Endothelial cell of umbilical vein (primary cell): ENCODE measurements at places on chromosomes 4 and X. TPM values are rescaled to one million over a fixed set of nuclear protein-coding genes. Genes with fewer than 3 reads are reported as not detected.
A peak's percentile ranks its signal among the peaks of the same experiment; 100 is the strongest.

The SLC2A9 gene
- 1.5 and 1.6 TPM in 2 replicates for total RNA-seq

The PAGE4 gene
- total RNA-seq, result not detected in 2 replicates

The USP17L27 gene
- not detected in 2 replicates for total RNA-seq

The HADH gene
- 20.3 and 22.1 TPM in 2 replicates for total RNA-seq

The ARSJ gene
- 44.0 and 50.0 TPM in 2 replicates for total RNA-seq

The COX7B2 gene
- total RNA-seq, result not detected in 2 replicates

The NDST3 gene
- not detected in 2 replicates for total RNA-seq

The GEMIN8 gene
- 17.7 and 18.5 TPM in 2 replicates for total RNA-seq

The PRRG1 gene
- total RNA-seq, result 28.3 and 37.6 TPM in 2 replicates

The PLXNB3 gene
- 29.7 and 31.4 TPM in 2 replicates for total RNA-seq

The ELF4 gene
- 32.9 and 33.4 TPM in 2 replicates for total RNA-seq

DNA sequence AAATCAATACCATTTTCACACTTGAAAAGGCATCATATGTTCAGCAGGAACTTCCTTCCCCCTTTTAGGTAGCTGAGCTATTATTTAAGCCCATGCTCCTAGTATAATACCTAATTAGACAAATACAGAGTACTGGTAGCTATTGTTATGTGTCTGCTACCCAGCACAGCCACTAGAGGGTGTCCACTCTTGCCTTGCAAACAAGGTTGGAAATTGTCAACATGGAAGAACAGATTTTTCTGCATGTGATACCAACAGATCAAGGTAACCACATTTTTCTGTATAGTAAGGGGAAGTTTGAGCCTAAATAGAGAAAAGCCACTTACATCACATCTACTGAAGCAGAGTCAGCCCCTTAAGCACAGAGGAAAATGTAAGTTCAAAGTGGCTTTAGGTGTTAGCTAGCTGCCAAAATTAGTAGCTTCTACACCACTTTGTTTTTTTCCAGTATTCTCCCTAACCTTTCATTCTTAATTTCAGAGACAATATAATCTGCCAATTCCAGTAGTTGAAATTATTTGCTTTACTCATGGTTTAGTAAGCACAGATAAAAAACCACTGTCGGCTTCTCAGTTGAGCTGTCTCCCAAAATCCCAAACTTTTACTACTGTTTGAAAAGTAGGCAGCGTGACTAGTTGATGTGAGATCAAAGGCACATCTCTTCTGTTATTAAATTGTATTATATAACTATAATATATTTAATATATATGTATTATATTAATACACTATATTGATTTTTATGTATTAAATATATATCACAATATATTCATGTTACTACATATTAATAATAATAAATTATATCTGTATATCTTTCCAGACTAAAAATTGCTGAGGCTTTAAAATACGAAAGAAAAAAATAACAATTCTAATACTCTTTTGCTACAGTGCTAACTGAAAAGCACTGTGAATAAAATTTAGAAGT is 38.2 kb downstream of the EDNRA start:
- H3K4me1 ChIP-seq, result no peaks in the 10 kb centered on the region
- no peak overlapping the region for H3K4me3 ChIP-seq
- DNase-seq, result peak; percentile 73
- H3K36me3 ChIP-seq, result no peaks in the 10 kb centered on the region
- no peak overlapping the region for H3K27ac ChIP-seq
- H3K27me3 ChIP-seq, result peaks cover 4% of the 10 kb centered on the region

GRCh38 chr4:81503586-81503985 is 31.9 kb upstream of the RASGEF1B start:
- H3K27ac ChIP-seq, result no peak overlapping the region
- H3K4me3 ChIP-seq, result no peak overlapping the region
- H3K36me3 ChIP-seq, result no peaks in the 10 kb centered on the region
- H3K27me3 ChIP-seq, result no peaks in the 10 kb centered on the region

GRCh38 chr4:184383497-184384055 is 90.8 kb downstream of the IRF2 start:
- peak overlapping the region; percentile 71 for H3K4me3 ChIP-seq
- DNase-seq, result peak; percentile 89
- H3K27me3 ChIP-seq, result no peaks in the 10 kb centered on the region
- H3K36me3 ChIP-seq, result peaks cover 3% of the 10 kb centered on the region
- peak overlapping the region; percentile 71 for H3K27ac ChIP-seq
- peaks cover 52% of the 10 kb centered on the region for H3K4me1 ChIP-seq

DNA sequence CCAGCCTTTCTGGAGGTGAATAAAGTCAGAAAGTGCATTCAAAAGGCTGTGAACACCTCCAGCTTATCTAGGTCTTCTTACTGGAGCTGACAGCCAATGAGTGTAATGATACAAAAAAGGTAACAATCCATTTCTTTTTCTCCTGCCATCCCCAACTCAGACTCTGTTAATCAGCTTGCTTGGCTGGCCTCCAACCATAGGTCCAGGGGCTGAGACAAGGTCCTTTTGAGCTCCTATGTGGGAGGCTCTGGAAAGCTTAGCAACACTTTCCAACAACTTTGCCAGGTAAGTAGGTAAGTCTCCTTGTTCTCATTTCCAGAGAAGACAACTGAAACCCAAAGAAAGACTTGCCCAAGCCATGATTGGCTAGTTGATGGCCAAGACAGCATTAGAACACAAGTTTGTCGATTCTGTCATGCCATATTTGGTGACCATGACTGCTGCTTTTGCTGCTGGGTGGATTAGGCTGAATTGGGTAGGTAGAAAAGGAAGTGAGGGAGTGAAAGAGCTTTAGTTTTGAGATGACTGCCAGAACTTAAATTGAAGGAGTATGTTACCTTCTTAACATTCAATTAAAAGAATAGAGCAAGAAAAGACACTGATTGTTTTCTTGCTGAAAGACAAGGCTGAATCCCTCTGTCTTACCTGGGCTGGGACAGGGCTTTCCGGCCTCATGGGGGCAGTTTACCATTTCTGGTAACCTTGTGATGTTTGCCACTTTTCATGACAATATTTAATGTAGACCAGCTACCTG is 22.8 kb downstream of the VSIG4 start:
- no peaks in the 10 kb centered on the region for H3K36me3 ChIP-seq
- no peaks in the 10 kb centered on the region for H3K4me1 ChIP-seq
- H3K27me3 ChIP-seq, result no peaks in the 10 kb centered on the region
- no peak for DNase-seq
- no peak overlapping the region for H3K4me3 ChIP-seq

- H3K27me3 ChIP-seq, result no peaks in the 10 kb centered on the region
- H3K27ac ChIP-seq, result no peak overlapping the region
- peaks cover 11% of the 10 kb centered on the region for H3K36me3 ChIP-seq
- no peak overlapping the region for H3K4me3 ChIP-seq
- no peak for DNase-seq
These were observed 9.6 kb downstream of the GTPBP6 start for GRCh38 chrX:308821-309520.

DNA sequence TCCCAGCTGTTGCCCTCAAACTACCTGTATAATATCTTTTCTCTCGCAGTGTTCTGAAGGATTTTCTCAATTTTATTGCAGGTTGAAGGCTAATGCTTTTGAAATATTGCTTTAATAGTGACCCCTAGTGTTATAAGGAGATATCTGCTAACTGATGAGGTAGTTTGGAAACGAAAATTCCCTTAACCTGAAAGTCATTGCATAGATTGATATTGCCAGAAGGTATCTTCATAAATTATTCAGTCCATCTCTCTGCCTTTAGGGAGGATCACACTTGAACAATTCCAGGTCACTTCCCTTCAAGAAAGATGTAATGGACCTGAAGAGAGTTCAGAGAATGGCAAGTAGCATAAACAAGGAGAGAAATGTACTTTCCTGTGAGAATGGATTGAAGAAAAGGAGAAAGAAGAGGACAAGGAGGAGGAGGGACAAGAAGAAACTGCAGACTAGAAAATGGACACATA is 44.1 kb downstream of the TIGD4 start:
- H3K27me3 ChIP-seq, result peaks cover 5% of the 10 kb centered on the region
- no peaks in the 10 kb centered on the region for H3K36me3 ChIP-seq
- no peaks in the 10 kb centered on the region for H3K4me1 ChIP-seq
- H3K27ac ChIP-seq, result no peak overlapping the region
- no peak overlapping the region for H3K4me3 ChIP-seq

DNA sequence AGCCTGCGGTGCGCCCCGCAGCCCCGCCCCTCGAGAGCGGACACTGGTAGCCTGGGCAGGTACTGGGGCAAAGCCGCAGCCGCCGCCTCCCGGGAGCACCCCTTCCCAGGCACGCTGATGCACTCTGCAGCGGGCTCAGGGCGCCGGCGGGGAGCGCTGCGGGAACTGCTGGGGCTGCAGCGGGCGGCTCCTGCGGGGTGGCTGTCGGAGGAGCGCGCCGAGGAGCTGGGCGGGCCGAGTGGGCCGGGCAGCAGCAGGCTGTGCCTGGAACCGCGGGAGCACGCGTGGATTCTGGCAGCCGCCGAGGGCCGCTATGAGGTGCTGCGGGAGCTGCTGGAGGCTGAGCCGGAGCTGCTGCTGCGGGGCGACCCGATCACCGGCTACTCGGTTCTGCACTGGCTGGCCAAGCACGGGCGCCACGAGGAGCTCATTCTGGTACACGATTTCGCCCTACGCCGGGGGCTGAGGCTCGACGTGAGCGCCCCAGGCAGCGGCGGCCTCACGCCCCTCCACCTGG is 401 bp downstream of the SOWAHD start:
- H3K27me3 ChIP-seq, result no peaks in the 10 kb centered on the region
- H3K27ac ChIP-seq, result no peak overlapping the region
- peak; percentile 3 for DNase-seq
- peak overlapping the region; percentile 36 for H3K4me3 ChIP-seq
- H3K4me1 ChIP-seq, result peaks cover 3% of the 10 kb centered on the region

DNA sequence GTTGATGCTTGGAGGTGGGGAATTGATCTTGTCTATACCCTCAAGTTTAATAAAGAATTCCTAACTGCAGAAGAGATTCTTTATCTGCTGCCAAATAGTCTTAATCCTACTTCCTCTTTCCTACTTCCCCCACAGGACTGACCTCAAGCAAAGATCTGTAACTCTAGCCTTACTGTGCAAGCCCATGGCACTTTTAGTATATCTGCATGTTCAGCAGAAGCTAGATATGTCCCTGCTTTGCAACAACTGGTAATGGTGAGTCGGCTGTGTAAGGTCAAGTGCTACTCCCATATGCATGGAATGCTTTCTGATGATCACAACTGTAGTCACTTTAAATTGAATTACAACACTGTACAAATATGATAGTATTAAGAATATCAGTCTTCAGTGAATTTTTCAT is 26.3 kb upstream of the PDS5A start:
- H3K27me3 ChIP-seq, result no peaks in the 10 kb centered on the region
- H3K4me1 ChIP-seq, result no peaks in the 10 kb centered on the region
- H3K36me3 ChIP-seq, result no peaks in the 10 kb centered on the region

DNA sequence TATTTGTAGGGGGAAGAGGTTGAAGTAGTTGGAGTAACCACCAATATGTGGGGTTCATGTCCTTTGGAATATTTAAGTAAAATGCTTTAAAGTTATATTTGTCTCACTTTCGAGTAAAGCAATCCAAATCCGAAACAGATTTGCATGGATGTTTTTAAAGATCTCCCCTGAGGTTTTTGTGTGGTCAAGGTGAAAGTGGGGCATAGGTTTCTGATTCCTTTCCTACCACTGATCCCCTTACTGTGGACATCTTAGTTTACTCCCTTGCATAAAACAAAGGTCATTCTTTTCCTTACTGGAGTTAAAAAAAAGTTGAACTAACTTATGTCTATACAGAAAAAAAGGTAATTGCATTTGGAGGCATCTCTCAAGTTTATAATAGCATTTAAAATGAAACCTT is 71.9 kb upstream of the PHOX2B start:
- no peak overlapping the region for H3K4me3 ChIP-seq
- no peak overlapping the region for H3K27ac ChIP-seq
- H3K27me3 ChIP-seq, result peaks cover 12% of the 10 kb centered on the region

- H3K27me3 ChIP-seq, result no peaks in the 10 kb centered on the region
- H3K36me3 ChIP-seq, result no peaks in the 10 kb centered on the region
- H3K4me3 ChIP-seq, result no peak overlapping the region
- H3K27ac ChIP-seq, result no peak overlapping the region
- DNase-seq, result peak; percentile 69
These were observed 22.0 kb downstream of the ARHGAP24 start for GRCh38 chr4:85496933-85497332.

DNA sequence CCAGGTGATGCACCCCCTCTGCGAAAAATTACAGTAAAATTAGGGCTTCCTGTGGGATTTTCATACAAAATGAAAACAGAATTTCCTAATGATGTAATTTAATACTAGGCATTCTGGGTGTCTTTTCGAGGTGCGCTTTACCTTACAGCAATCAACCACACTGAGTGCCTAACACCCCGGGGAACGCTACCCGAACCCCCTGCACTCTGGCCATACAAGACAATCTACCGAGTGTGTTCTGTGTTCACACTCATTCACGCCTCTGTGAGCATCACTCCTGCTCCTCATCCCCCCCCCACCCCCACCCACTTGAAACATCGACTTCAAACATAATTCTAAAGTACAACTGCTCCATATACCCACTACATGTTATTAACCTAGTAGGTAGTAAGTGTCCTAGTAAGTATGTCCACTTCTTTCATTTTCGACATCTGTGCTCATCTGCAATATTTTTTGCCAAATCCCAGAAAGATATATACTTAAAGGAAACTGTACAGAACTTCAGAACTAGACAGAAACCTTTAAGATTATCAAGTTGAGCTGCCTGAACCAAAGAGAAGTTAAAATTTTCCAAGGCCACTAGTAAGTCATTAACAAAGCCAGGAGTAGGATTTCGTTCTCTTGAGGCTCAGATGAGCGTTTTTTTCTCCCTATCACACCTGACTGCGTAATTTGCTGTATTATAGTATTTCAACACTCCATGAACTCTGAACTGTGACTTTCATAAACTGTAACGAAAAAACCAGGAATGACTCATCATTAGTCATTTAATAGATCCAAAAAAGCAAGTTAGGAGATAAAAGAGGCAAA is 80.0 kb downstream of the FAT1 start:
- H3K4me3 ChIP-seq, result no peak overlapping the region
- H3K27me3 ChIP-seq, result no peaks in the 10 kb centered on the region
- no peaks in the 10 kb centered on the region for H3K4me1 ChIP-seq
- no peaks in the 10 kb centered on the region for H3K36me3 ChIP-seq

- DNase-seq, result peak; percentile 44
- no peak overlapping the region for H3K27ac ChIP-seq
- no peaks in the 10 kb centered on the region for H3K36me3 ChIP-seq
- no peak overlapping the region for H3K4me3 ChIP-seq
These were observed 17.0 kb downstream of the GPAT3 start for GRCh38 chr4:83552924-83553323.

GRCh38 chr4:176084769-176085168 is 19.1 kb downstream of the WDR17 start:
- no peak overlapping the region for H3K27ac ChIP-seq
- H3K27me3 ChIP-seq, result no peaks in the 10 kb centered on the region
- H3K36me3 ChIP-seq, result no peaks in the 10 kb centered on the region
- no peaks in the 10 kb centered on the region for H3K4me1 ChIP-seq
- no peak overlapping the region for H3K4me3 ChIP-seq

DNA sequence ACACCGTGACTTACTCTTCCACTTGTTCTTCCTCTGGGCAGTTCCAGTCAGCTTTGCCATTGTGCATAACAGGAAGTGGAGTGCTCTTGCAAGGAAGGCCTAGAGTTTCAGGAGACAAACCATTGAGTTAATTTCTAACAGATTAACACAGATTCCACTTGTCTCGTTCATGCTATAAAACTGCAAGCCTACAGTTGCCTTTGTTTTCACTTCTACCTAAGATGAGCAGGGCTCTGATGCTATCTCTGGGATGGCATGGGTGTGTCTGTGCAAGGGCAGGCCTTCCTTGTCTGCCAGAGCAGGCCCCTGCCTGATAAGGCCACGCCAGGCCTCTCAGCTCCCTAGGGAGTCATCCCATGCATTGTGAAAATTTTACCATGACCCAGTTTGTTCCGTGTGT is 67.7 kb upstream of the PGRMC2 start:
- peak; percentile 41 for DNase-seq
- H3K27ac ChIP-seq, result peak overlapping the region; percentile 86
- peaks cover 34% of the 10 kb centered on the region for H3K4me1 ChIP-seq
- no peak overlapping the region for H3K4me3 ChIP-seq
